ENCODE measurements at places on chromosomes 1 and 21.

- DNase-seq: peak; percentile 7
Observed at GRCh38 chr1:94471271-94471670, 53.1 kb downstream of the ABCD3 start.

GRCh38 chr1:179166663-179167417 lies 62.6 kb downstream of the ABL2 start:
- no peak for DNase-seq

DNA sequence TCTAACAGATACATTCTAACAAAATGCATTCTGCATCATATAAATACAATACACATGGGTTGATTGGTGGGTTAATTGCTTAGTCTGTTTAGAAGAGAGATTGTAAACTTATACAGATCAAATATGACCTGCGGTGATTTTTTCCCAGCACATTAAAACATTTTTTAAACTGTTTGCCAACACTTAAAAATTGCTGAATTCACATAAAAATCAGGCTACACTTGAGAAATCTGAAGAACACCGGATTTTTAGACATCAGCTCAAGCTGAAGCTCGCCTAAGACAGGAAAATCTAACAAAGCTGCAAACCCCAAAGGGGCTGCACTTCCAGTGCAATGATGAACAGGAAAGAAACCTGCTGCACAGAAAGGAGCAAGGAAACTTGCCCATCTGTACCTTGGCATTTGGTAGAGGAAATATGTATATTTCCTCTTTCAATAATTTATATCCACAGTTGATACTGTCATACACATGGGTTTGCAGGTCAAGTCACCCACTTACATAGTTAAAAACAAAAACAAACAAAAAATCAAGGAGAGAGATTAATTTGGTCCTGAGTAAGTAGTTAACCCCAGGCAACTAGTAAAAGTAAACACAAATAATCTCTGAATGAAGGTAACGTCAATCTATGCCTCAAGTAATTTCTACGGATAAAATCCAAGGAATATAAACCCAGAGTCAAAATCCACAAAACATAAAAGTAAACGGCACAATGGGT lies 30.4 kb upstream of the JAK1 start:
- no peak for DNase-seq

GRCh38 chr1:42266253-42267135 lies 68.5 kb downstream of the FOXJ3 start:
- no peak for DNase-seq

Measured in hematopoietic multipotent progenitor cell treated with erythropoietin and hydrocortisone succinate and interleukin-3 and kit ligand, for 4 days (in vitro differentiated cells).